ENCODE measurements at places on chromosomes 12 and 14.

DNA sequence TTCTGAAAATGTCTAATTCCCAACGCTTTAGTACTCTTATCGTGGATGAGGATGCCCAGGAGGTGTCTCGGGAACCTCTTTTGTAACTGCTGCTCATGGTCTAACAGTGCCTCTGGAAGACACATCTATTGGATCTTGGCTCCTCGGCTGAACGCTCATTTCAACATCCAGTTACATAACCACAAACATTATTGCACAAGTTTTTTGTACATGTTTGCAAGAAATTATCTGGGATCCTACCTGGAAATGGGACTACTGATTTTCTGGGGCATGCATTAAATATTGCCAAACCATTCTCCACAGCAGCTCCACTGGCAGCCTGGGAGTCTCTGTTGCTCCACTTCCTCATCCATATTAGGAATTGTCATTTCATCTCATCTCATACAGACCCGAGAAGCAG, 117.5 kb upstream of the EVL start:
- no peak for DNase-seq

- DNase-seq, result no peak
Measured at GRCh38 chr12:3304436-3305165, 186.4 kb upstream of the PRMT8 start.

DNA sequence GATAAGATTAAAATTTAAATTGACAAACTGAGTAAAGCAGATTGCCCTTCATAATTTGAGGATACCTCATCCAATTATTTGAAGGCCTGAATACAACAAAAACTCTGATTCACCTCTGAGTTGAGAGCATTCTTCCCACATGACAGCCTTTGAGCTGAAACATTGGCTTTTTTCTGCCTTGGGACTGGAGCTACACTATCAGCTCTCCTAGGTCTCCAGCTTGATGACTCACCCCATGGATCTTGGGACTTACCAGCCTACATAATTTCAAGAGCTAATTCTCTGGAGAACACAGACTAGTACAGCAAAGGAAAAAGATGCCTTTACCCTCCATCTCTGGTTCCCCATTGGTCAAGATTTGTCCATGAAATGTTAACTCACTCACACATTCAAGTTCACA, 555.1 kb downstream of the FOXG1 start:
- no peak for DNase-seq

DNA sequence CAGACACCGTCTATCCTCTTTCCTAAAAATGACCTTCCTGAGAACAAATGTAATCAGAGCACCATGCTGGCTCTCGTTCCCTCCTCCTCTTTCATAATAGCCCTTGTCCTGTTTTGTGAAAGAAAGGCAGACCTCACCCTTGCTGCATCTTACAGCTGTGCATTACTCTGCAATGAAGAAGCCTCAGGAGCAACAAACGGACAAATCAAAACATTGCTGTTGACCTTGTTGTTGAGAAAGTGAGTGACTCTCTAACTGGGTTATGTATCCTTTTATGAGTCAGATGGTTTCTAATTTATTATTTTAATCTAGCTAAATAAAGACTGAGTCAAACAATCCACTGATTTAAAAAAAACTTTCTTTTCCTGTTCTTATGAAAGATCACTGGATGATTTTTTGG, 180.9 kb downstream of the RPS29 start:
- no peak for DNase-seq

DNA sequence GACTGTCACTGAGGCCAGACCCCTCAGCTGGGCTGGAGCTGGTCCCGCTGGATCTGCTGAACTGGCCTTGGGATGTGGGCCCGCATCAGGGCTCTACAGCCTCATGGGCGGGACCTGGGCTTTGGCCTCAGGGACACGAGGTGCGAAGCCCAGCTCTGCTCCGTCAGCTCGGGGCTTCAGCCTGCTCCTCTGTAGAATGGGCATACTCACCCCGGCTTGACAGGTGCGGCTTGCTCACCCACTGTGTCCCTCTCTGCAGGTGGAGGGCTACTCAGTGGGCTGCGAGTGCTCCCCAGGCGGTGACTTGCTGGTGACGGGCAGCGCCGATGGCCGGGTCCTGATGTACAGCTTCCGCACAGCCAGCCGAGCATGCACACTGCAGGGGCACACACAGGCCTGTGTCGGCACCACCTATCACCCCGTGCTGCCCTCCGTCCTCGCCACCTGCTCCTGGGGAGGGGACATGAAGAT, 57.6 kb downstream of the BEGAIN start:
- DNase-seq, result no peak

DNA sequence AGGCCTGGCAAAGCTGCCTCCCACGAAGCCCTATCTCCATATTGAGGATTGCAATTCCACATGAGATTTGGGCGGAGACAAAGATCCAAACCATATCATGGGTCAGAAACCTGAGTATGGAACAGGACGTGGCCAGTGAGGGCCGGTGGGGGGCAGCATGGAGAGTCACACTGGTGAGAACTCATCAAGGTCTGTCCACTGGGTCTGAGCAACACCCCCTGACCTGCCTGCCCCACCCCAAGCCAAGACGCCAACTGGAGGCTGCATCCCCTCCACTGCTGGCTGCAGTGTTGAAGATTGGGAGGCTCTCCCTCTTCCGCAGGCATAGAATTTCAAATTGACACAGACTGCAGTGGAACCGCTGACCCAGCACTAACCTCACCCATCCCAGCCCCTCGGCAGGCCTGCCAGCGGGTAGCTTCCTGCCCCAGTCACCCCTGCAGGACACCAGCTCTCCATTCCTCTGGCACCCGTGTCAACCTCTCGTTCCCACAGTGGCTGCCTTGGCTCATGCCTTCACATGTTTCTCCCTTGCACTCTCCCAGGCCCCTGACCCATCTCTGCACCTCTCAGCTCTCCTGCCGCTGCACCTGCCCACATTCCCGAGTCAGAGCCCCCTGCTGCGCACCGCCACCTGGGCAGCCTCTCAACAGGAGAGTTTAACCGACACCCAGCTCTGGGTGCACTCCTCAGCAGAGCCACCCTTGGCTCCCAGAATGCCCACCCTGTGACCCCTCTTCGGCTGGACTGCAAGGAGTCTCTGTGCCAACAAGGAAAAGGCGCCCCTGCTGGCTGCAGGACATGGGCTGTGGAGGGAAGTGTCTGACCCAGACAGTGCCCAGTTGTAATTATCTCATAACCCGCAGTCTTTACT, 45.2 kb upstream of the PPP2R5C start:
- DNase-seq, result no peak

- DNase-seq, result no peak
Measured at GRCh38 chr12:10559244-10559643, 53.6 kb downstream of the EIF2S3B start.

DNA sequence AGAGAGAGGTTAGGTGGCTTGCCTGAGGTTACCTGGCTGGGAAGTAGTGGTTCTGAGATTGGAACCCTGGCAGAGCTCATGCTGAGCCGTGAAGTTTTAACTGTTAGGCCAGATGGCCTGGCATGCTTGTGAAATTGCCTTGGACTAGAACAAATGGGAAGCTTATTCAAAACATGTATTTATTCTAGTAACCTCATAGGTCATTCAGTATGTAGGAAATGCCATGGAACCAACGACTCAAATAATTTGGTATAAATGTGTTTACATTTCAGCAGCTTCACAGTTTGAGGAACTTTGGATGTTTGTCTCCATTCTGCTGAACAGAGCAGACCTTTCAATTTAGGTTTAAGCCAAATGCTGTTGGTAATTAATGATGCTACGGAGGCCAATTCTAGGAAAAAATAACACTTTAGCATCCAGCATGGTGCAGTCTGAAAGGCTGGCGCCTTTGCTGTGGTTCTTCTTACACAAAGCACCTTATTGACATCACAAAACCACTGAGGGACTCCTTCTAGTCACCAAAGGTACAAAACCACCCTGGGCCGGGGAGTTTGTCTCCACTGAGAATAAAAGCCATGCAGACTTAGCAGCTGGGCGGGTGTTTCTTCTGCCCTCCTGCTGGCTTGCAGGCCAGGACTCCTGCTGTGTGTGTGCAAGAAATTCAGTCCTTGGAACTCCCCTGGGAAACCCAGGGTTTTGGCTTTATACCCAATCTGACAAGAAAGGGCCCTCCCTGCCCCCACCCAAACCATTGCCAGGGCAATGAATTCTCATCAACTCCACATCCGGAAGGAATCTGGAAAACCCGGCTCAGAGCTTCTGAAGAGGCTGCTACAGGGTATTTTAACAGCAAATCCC, 64.2 kb downstream of the ELK3 start:
- no peak for DNase-seq

- DNase-seq, result no peak
Measured at GRCh38 chr14:62216121-62216520, 453.9 kb downstream of the SNAPC1 start.

GRCh38 chr12:132456944-132457495, 32.9 kb upstream of the FBRSL1 start:
- no peak for DNase-seq

GRCh38 chr14:104214431-104215218, 76.2 kb downstream of the KIF26A start:
- DNase-seq, result no peak

DNA sequence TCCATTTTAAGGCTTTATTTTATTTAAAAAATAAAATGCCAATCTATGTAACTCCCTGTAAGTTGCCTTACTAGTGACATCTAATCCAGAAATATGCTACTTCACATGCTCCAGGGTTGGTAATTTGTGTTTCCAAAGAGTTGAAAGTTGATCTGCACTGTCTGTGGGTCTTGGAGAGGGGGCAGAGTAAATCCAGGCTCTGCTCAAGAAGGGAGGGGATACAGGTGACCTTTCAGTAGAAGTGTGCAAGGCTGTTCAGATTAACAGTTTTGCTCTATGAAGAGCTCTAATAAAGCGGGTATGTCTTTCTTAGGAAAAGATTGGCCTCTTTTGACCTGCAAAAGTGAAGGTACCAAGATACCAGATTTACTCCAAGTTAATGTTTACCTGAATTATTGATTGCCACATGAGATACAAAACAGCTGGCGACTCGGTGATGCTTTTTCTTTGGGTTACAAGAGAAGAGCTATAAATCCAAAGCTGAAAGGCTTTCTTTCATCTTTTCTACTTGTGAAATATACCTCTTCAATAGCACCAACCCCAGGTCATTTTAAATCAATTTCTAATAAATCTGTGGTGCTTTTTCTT, 75.6 kb upstream of the FLRT2 start:
- DNase-seq, result no peak

- no peak for DNase-seq
Measured at GRCh38 chr12:27975222-27976136, 2.9 kb upstream of the PTHLH start.

DNA sequence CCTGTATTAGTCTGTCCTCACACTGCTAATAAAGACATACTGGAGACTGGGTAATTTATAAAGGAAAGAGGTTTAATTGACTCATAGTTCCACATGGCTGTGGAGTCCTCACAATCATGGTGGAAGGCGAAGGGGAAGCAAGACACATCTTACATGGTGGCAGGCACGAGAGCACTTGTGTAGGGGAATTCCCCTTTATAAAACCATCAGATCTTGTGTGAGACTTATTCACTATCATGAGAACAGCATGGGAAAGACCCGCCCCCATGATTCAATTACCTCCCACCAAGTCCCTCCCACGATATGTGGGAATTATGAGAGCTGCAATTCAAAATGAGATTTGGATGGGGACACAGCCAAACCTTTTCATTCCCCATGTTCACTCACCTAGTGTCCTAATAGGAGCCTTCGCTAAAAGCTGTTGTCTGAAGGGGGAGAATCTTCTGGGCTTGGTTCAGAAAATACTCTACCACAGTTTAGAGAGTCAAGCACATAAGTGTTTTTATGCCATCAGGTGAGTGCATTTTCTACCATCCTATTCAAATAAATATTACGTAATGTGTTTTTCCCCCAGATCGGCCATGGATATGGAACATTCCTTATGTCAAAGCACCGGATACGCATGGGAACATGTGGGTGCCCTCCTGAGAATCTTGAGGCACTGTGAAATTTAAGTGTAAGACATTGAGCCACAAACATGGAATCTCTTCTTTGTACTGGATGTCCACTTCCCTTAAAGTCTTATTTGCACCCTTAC, 19.1 kb upstream of the KCNK13 start:
- no peak for DNase-seq

GRCh38 chr12:106081606-106082005, 57.1 kb downstream of the NUAK1 start:
- no peak for DNase-seq

DNA sequence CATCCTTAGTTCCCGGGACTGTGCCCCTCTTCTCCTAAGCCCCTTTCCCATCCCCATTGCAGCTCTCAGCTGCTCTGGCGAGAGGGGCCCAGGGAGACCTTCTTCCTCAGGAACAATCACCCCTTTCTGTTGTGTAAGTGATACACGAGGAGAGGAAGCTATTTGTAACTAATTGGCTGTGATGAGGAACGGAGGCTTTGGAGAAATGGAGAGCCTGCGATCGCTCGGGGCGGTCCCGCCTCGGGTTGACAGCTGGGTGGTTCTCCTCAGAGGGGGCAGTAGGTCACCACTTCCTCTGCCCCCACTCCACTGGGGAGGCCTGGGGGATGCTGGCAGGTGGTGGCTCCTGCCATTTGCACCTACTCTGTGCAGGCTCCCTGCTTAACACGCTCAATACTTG, 6.6 kb upstream of the PGF start:
- no peak for DNase-seq

- DNase-seq, result peak; percentile 17
Measured at GRCh38 chr14:20247646-20248246, 8.7 kb downstream of the OR11H4 start.

GRCh38 chr12:56978397-56979138, 21.2 kb upstream of the RDH16 start:
- no peak for DNase-seq

DNA sequence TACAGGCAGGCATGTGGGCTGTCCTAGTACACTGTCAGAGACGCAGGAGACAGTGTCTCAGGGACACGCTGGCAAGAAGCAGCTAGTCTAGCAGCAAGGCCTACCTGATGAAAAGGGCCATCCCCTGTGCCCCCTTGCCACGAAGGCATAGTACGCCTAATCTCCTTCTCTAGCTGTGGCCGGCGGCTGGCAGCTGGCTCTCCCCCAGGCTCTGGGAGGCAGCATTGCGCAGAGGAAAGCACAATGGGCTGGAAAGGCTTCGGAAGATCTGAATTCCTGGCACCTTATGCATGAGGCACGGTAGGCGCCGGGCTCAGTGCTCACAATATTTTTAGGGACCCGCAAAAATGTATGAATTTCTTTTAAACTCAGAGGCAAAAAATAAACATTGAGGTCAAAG, 16.0 kb upstream of the PLEKHH1 start:
- no peak for DNase-seq

- DNase-seq, result no peak
Measured at GRCh38 chr12:89167986-89168385, 184.3 kb downstream of the DUSP6 start.

DNA sequence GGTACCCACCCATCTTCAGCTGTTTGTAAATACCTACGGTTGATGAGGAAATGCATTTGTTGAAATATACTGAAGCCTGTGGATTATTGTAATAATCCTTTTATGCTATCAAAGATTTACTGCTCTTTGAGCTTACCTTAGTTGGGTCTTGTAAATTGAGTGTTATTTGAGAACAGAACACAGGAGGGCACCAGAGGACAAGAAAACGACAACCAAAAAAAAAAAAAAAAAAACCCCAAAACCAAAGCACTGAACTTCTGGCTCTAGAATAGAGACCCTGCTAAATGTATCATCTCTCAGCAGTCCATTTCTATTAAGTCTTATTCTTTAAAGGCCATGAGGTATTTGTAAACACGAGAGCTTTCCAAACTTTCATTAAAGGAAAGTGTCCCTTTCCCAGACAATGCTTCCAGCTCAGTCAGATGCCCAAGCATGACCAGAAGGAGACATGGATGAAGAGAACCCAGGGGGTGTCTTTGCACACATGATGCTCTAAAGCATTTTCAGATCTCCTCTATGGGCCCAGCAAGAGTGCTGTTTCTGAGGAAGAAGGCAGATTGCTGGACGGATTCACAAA, 763.9 kb downstream of the NRXN3 start:
- DNase-seq, result no peak

Data from iPS DF 19.7 (cell line).